ENCODE measurements at places on chromosomes 7 and 10. TPM values are rescaled to one million over a fixed set of nuclear protein-coding genes. Genes with fewer than 3 reads are reported as not detected.
A peak's percentile ranks its signal among the peaks of the same experiment; 100 is the strongest.

GRCh38 chr7:34603711-34604444 is 54.1 kb upstream of the NPSR1 start:
- H3K36me3 ChIP-seq, result no peaks in the 10 kb centered on the region
- H3K4me1 ChIP-seq, result no peaks in the 10 kb centered on the region
- no peak overlapping the region for H3K4me3 ChIP-seq
- no peak for DNase-seq
- H3K27ac ChIP-seq, result no peak overlapping the region

DNA sequence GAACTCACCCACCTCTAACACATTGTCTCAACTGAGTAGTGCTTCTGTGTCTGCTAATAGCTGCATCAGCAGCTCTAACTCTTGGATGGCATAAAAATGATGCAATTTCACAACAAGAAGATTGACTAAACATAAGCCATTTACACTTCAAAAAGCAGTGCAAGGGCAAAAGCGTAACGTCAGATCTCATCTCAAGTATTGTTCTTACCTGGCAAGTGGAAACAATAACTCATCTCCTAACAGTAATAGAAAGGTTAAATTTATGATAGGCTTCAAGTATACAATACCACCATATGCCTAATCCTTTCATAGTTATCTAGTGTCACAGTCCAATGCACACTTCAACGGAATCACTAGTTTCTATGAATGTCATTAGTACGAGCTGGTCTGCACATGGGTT is 14.8 kb downstream of the TPK1 start:
- peaks cover 3% of the 10 kb centered on the region for H3K36me3 ChIP-seq
- no peaks in the 10 kb centered on the region for H3K27me3 ChIP-seq
- H3K4me1 ChIP-seq, result peaks cover 61% of the 10 kb centered on the region
- H3K27ac ChIP-seq, result peak overlapping the region; percentile 62
- no peak for DNase-seq

- no peak overlapping the region for H3K27ac ChIP-seq
- no peaks in the 10 kb centered on the region for H3K4me1 ChIP-seq
Observed at GRCh38 chr7:46115410-46115809, 194.3 kb upstream of the IGFBP3 start.

The NDUFB8 gene
- 245 TPM for total RNA-seq

The RBM20 gene
- 0.17 TPM for total RNA-seq

The ITPRID1 gene
- not detected for total RNA-seq

DNA sequence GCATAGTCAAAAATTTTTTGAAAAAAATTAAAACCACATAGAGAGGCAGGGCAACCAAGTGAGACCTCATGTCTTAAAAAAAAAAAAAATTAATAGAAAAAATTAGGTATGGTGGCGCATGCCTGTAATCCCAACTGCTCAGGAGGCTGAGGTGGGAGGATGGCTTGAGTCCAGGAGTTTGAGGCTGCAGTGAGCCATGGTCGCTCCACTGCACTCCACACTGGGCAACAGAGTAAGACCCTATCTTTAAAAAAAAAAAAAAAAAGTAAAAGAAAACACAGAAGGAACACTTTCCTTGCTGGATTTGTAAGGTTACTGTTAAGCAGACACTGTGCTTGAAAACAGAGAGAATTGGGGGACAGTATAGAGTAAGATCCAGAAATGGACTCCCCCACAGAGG is 58.1 kb downstream of the ALOX5 start:
- H3K27ac ChIP-seq, result no peak overlapping the region
- DNase-seq, result no peak
- H3K4me1 ChIP-seq, result peaks cover 44% of the 10 kb centered on the region
- no peak overlapping the region for H3K4me3 ChIP-seq
- H3K36me3 ChIP-seq, result peaks cover 24% of the 10 kb centered on the region
- H3K27me3 ChIP-seq, result no peaks in the 10 kb centered on the region

The C10orf105 gene
- 0.30 TPM for total RNA-seq

- no peak for DNase-seq
- H3K4me3 ChIP-seq, result no peak overlapping the region
- H3K4me1 ChIP-seq, result no peaks in the 10 kb centered on the region
- no peaks in the 10 kb centered on the region for H3K27me3 ChIP-seq
Observed at GRCh38 chr10:20870834-20871233, 26.3 kb downstream of the NEBL start.

DNA sequence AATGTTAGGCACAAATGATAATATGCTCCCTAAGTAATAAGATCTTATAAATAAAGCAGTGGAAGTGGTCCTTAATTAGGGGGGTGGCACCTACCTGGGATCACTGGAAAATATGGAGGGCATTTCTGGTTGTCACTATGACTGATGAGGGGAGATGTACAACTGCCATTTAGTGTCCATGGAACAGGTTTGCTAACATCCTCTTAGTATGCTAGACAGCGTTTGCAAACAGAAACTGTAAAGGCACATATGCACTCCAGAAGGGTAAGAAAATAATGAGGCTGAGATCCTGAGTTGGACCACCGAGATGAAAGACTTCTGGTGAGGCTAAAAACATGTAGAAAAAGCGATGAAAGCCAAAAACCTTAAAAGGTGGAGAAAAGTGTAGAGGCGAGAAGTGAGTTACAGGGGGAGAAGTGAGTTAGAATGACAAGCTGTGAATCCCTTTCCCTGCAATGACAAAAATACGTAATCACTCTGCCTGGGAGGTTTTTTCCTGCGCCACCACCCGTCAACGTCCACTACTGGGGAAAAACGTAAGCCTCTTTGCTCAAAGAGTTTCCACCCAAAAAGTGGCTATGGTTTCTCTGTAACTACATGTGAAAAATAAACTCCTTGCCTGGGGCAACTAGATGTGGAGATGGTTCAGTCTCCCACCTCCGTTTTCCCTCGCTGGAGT is 767 bp downstream of the KRIT1 start:
- peaks cover 23% of the 10 kb centered on the region for H3K4me1 ChIP-seq
- H3K27me3 ChIP-seq, result no peaks in the 10 kb centered on the region
- H3K36me3 ChIP-seq, result peaks cover 4% of the 10 kb centered on the region
- peak overlapping the region; percentile 97 for H3K27ac ChIP-seq

Data from activated naive CD8-positive, alpha-beta T cell treated with anti-CD3 and anti-CD28 coated beads, Interleukin-2, amount 10 ng/mL, durations not matched to agents 7 days and 5 days (primary cell).